GM12878 (cell line): ENCODE measurements at places on chromosomes 7 and 10. TPM values are rescaled to one million over a fixed set of nuclear protein-coding genes. Genes with fewer than 3 reads are reported as not detected.

- no peaks in the 10 kb centered on the region for H3K4me1 ChIP-seq
- H3K27ac ChIP-seq: no peak overlapping the region
- no peak for DNase-seq
- no peaks in the 10 kb centered on the region for H3K27me3 ChIP-seq
- H3K36me3 ChIP-seq: no peaks in the 10 kb centered on the region
- no peak overlapping the region for H3K4me3 ChIP-seq
These were observed 35.8 kb upstream of the ELN start for GRCh38 chr7:73992101-73992562.

- H3K4me1 ChIP-seq: no peaks in the 10 kb centered on the region
- no peaks in the 10 kb centered on the region for H3K27me3 ChIP-seq
- peak overlapping the region; percentile 13; the same call in 1 of the 2 replicates for H3K27ac ChIP-seq
- no peak overlapping the region for H3K4me3 ChIP-seq
- no peaks in the 10 kb centered on the region for H3K36me3 ChIP-seq
These were observed 37.3 kb downstream of the DNAH11 start for GRCh38 chr7:21580073-21580521.

- H3K36me3 ChIP-seq: no peaks in the 10 kb centered on the region
- H3K4me1 ChIP-seq: no peaks in the 10 kb centered on the region
- no peak overlapping the region for H3K4me3 ChIP-seq
- H3K27me3 ChIP-seq: no peaks in the 10 kb centered on the region
These were observed 207.9 kb downstream of the TNS3 start for GRCh38 chr7:47373871-47374451.

- no peak overlapping the region for H3K4me3 ChIP-seq
- no peaks in the 10 kb centered on the region for H3K36me3 ChIP-seq
- no peaks in the 10 kb centered on the region for H3K27me3 ChIP-seq
- peaks cover 8% of the 10 kb centered on the region for H3K4me1 ChIP-seq
- no peak for DNase-seq
These were observed 77.8 kb downstream of the NAMPT start for GRCh38 chr7:106206826-106207541.

- no peaks in the 10 kb centered on the region for H3K36me3 ChIP-seq
- H3K27ac ChIP-seq: no peak overlapping the region
- H3K4me3 ChIP-seq: no peak overlapping the region
- no peak for DNase-seq
These were observed 596.9 kb downstream of the PHTF2 start for GRCh38 chr7:78395298-78396036.

GRCh38 chr10:118594392-118595063 lies 920 bp downstream of the PRLHR start:
- H3K27me3 ChIP-seq: peaks cover 2% of the 10 kb centered on the region
- no peaks in the 10 kb centered on the region for H3K4me1 ChIP-seq
- H3K27ac ChIP-seq: no peak overlapping the region
- H3K4me3 ChIP-seq: no peak overlapping the region

DNA sequence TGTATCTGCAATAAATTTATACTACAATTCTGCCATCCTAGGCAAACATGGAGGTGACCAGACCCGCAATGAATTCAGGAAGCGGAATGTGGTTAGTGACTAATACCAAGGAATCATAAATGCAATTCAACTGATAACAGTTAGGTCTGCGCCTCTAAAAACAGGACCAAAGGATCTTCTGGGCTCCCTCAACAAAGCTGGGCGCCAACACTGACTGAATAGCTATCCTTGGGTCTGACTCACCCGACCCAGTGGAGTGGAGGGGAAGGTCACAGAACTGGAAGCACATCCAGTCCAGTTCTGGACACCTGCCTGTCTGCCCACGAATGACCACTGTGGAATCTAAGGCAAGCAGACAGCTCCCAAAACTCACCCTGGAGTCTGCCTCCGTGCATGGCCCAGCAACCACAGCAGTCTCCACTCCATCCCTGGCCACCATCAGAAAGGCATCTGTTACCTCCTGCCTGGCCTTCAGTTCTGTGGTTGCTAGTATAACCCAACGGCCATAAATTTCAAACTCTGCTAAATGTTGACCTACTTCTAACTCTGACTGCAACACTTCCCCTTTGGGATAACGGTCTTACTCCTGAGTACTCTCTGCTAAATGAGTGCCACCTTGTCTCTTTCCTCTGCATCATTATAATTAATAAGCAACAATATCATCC lies 43.0 kb upstream of the DLX6 start:
- no peaks in the 10 kb centered on the region for H3K36me3 ChIP-seq
- H3K4me3 ChIP-seq: no peak overlapping the region
- no peak for DNase-seq
- H3K27ac ChIP-seq: no peak overlapping the region
- no peaks in the 10 kb centered on the region for H3K4me1 ChIP-seq

DNA sequence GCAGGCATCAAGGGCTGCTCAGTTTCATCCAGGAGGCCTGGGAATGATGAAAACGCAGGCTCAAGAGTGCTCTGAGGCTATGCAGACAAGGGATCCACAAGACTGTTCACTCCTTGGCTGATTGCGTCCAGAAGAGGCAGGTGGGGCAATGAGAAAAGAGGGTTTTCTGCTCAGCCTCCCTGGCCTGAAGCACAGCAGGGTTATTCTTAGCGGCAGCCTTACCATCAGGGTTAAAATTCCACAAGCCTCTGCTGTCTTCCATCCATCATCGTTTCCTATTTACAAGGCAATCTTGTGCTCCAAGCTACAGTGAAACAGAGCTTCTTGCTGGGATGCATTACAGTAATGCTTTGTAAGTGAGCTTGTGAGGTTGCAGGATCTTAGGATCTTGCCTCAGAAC lies 129.4 kb upstream of the SHH start:
- no peak overlapping the region for H3K27ac ChIP-seq
- DNase-seq: no peak
- H3K4me3 ChIP-seq: no peak overlapping the region
- no peaks in the 10 kb centered on the region for H3K36me3 ChIP-seq
- no peaks in the 10 kb centered on the region for H3K4me1 ChIP-seq
- H3K27me3 ChIP-seq: peaks cover 2% of the 10 kb centered on the region

GRCh38 chr7:66845379-66846095 lies 75.5 kb upstream of the TMEM248 start:
- H3K4me1 ChIP-seq: no peaks in the 10 kb centered on the region; the same call in 1 of the 2 replicates
- peak overlapping the region; percentile 61 for H3K27ac ChIP-seq
- peak overlapping the region; percentile 93 for H3K4me3 ChIP-seq
- H3K27me3 ChIP-seq: no peaks in the 10 kb centered on the region

GRCh38 chr10:60003651-60004523 lies 97.5 kb upstream of the CCDC6 start:
- no peak overlapping the region for H3K27ac ChIP-seq
- H3K27me3 ChIP-seq: peaks cover 2% of the 10 kb centered on the region; the same call in 1 of the 2 replicates
- H3K4me3 ChIP-seq: no peak overlapping the region
- H3K36me3 ChIP-seq: no peaks in the 10 kb centered on the region

DNA sequence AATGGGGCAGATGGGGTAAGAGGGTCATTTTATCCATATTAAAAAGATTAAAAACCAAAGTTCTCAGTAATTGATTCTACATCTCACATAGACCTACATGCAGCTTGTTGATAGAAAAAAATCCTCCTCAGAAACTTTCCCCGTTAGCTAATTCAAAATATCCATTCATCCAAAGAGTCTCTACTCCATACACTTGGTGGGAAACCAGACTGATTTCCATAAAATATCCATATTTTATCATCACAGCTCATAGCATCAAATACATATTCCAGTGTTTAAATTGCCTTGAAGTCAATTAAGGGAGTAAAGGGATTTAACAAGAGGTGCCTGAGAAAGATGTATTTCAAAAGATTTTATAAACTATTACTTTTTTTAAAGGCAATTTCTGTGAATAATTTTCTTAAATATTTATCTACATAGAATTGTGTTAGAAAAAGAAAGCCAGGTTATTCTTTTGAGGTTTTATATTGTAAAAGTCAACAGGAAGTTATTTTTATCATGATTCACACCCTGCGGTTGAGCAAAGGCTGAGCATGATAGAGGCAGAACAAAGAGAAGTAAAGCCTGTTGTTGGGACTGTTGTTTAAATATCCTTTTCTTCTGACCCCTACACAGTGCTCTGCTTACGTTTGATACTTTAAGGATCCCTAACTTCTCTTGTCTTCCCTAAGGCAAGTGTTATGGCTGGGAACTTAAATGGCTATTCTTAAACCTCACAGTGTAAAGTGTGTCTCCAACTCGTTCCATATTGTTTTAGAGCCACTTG lies 266.7 kb downstream of the PRKG1 start:
- H3K36me3 ChIP-seq: no peaks in the 10 kb centered on the region
- DNase-seq: no peak
- no peak overlapping the region for H3K27ac ChIP-seq
- H3K4me3 ChIP-seq: no peak overlapping the region
- H3K4me1 ChIP-seq: no peaks in the 10 kb centered on the region
- no peaks in the 10 kb centered on the region for H3K27me3 ChIP-seq

- no peak overlapping the region for H3K27ac ChIP-seq
- no peak for DNase-seq
- H3K4me3 ChIP-seq: no peak overlapping the region
- H3K4me1 ChIP-seq: no peaks in the 10 kb centered on the region
These were observed 83.3 kb downstream of the CPXM2 start for GRCh38 chr10:123808286-123808685.

GRCh38 chr7:100705320-100705752 lies 585 bp upstream of the POP7 start:
- peak; percentile 36 for DNase-seq
- no peaks in the 10 kb centered on the region for H3K27me3 ChIP-seq
- peak overlapping the region; percentile 80 for H3K4me3 ChIP-seq
- peak overlapping the region; percentile 93 for H3K27ac ChIP-seq
- H3K4me1 ChIP-seq: peaks cover 13% of the 10 kb centered on the region

DNA sequence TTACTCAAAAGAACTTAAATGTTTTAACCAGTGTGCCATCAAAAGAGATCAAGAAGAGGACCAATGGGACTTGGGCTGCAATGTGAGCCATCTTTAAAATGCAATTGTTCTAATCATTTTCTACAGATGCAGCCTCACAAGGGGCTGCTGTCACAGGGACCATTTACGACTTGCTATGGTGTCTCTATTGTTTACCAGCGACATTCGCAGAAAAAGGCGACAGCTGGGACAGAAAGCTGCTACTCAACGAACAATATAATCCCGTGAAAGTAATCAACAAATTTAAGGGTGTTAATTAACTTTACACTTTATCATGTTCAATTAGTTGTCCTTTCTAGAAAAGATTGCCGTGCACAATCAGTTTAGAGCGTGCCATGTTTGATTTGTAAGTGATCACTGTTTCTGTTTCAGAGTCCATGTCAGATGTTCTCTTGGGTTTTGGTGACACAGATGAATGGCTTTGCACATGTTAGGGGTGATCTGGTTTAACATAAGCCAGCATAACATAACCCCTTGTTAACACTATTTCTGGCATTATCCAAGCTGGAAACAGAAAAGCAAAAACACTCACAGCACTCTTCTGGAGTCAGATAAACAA lies 110.8 kb downstream of the HIBADH start:
- H3K4me3 ChIP-seq: no peak overlapping the region
- no peak overlapping the region for H3K27ac ChIP-seq
- no peak for DNase-seq

The RNF32 gene
- 3.2 and 3.7 TPM in 2 replicates for total RNA-seq

The MMD2 gene
- total RNA-seq: not detected in 2 replicates

The SLC18A2 gene
- not detected in 2 replicates for total RNA-seq

The PPP1R17 gene
- total RNA-seq: not detected in 2 replicates

The LRRTM3 gene
- not detected in 2 replicates for total RNA-seq

The LRRC18 gene
- total RNA-seq: not detected in 2 replicates

The CAMK2B gene
- total RNA-seq: 0.23 and 0.24 TPM in 2 replicates

The EIF3B gene
- 232 and 251 TPM in 2 replicates for total RNA-seq
